ENCODE measurements at places on chromosomes 7 and 10.

DNA sequence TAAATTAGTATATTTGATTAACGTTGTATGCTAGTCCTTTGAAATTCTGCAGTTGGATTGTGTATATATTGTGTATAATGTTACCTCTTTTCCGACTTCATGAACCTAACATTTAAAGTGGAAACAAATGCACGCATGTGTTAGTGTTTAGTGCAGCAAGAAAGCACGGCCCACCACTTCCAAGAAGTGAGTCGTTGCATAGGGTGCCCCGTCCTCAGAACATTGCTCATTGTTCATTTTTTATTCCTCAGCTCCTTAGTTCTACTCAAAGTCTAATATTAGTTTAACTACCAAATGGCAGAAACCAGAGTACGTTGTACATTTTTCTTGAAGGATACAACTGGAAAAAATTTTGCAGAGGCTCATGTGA lies 407.6 kb downstream of the AUTS2 start:
- DNase-seq = no peak

- DNase-seq = no peak
These were observed 146.6 kb upstream of the FRMD4A start for GRCh38 chr10:14477408-14477710.

DNA sequence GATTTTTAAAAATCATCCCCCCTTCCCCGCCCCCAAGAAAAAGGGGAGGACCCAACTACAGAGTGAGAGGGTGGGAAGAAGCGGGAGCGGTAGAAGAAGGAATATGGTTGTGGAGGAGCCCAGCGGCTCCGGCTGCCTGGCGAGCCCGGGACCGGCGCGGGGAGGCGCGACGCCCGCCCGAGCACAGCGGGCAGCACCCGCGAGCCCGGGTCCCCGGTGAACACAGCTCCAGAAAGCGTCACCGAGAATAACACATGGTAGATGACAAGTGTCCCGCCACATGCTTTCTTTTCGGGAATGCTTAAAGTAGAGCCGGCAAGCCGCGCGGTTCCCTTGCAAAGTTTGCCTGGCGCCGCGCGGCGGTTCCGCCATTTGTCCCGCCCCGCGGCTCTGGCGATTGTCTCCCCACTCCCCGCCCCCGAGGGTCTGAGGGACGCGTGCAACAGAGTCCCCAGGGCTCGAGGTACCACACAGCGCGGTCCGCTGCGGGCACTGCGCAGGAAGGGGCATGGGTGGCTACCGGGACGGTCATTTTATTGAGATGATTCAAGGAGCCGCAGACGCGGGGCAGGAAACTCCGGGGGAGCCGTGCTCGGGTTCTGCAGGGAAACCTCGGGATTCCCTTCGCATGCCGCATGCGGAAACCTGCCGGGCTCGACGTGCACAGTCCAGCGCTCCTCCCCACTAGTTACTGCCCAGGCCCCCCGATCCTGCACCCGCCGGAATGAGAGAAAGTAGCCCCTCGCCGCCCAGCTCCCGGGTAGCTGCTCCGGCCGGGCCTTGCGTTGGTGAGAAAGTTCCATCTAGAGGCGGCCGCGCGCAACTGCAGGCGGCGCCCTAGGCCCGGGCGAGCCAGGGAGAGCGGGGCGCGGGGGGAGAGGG lies 781 bp upstream of the GRM8 start:
- peak; percentile 79 for DNase-seq

GRCh38 chr10:21144047-21144446 lies 246.9 kb upstream of the NEBL start:
- DNase-seq = no peak

GRCh38 chr7:70093205-70093904 lies 495.1 kb downstream of the AUTS2 start:
- peak; percentile 67 for DNase-seq

All from NCI-H1092 (cell line).